PC-9 (cell line): ENCODE measurements at places on chromosomes 13 and 19. TPM values are rescaled to one million over a fixed set of nuclear protein-coding genes. Genes with fewer than 3 reads are reported as not detected.

DNA sequence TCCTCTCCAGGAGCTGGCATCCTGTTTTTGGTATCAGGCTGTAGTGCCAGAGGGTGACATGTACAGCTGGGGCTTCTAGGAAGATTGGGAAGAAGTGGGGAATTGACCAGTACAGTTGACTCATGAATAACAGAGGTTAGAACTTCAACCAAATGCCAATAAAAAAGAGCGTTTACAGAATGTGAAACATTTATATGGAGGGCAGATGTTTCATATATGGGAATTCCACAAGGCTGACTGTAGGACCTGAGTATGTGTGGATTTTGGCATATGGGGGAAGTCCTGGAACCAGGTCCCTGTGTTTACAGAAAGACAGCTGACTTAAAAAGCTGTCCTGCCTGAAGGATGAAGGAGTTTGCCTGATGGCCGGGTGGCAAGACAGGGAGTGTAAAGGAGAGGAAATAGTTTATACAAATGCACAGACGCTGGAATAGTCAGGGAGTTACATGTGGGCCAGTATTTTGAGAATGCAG lies 5.2 kb downstream of the CHAMP1 start:
- no peak for DNase-seq

Gene KBTBD7
- 3.9 and 4.1 TPM in 2 replicates for total RNA-seq

GRCh38 chr13:95931300-95932025 lies 121.7 kb downstream of the UGGT2 start:
- DNase-seq = no peak

Gene SYDE1
- total RNA-seq = 2.7 and 4.1 TPM in 2 replicates

- peak; percentile 44 for DNase-seq
Observed at GRCh38 chr19:37763488-37763887, 15.9 kb downstream of the ZNF573 start.

Gene GIPR
- total RNA-seq = 5.8 and 6.7 TPM in 2 replicates

DNA sequence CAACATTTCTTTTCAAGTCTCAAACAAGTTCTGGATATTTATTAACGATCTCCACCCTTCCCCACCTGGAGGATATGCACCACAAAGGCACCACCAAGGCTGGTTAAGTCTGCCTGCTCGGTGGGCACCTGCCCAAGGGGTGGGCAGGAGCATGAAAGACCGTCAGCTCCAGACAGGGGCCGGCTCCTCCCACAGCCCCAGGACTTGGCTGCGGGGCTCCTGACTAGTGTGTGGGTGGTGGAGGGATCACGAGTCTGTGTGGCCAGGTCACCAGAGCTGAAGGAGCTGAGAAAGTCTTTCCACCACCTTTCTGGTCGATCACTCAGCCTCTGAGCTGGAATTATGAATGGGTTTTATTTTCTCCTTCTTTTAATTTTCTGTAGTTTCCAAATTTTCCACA lies 7.8 kb downstream of the SLC7A1 start:
- DNase-seq = no peak

Gene FFAR1
- 0.23 and 0.44 TPM in 2 replicates for total RNA-seq

- DNase-seq = no peak
Observed at GRCh38 chr13:96243376-96243775, 153.5 kb downstream of the HS6ST3 start.

Gene LGI4
- total RNA-seq = 1.2 and 1.3 TPM in 2 replicates

Gene CAPN12
- total RNA-seq = 38.4 and 43.9 TPM in 2 replicates

DNA sequence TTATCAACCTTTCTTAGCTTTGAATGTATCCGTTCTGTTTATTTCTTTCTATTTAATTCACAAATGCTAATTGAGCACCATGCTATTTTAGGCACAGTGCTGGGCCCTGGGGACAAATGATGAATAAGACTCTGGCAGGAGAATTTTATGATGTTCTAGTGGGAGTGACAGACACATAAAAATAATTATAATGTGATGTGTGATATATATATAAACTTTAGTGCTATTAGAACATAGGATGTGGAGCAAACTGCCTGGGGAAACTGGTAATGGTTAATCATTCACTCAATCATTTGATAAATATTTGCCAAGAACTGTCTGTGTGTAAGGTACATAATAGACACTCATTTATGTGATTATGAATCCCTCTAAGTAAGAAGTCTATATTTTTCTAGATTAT lies 50.7 kb upstream of the FRY start:
- no peak for DNase-seq

DNA sequence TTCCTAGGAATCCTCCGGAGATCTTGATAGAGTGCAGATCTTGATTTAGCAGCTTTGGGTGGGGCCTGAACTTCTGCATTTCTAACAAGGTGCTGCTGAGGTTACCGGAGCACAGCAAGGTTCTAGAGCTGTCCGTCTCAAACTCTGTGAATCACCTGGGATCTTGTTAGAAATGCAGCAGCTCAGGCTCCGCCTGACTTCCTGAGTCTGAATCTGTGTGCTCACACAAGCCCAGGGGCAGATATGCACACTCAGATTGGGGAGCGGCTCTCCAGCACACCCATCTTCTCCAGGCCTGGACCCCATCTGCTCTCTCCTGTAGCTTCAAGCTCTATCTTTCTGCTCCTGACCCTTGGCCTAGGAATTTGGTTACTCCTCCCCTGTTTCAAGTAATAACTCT lies 3.5 kb upstream of the TEX26 start:
- no peak for DNase-seq

GRCh38 chr13:93151277-93151676 lies 75.3 kb upstream of the GPC6 start:
- no peak for DNase-seq

- DNase-seq = no peak
Observed at GRCh38 chr13:75440100-75440499, 41.9 kb downstream of the TBC1D4 start.

DNA sequence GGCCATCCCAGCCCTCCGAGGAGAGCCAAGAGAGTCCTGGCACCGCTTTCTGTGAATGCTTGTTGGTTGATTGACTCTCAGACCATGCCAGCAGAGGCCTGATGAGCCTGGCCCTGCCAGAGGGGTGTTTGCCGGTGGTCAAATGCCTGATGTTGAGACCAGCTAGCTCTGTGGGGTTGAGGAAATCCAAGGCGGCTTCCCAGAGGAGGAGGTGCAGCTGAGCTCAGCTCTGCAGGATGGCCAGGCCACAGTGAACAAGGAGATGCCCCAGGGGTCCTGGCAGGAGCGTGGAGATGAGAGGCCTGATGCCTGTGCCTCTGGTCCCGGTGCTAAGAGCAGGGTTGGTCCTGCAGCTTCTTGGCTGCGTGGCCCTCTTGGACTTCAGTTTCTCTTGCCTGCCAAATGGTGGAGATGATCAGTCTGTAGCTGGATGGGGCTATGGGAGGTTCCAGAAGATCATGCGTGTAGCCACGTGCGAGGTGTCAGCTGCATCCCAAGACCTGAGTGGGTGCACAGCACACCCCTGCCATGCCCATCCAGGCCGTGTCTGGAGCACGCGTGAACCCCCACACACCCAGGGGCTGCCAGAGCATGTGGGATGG lies 16.8 kb downstream of the NFIC start:
- DNase-seq = no peak

GRCh38 chr13:20495087-20496023 lies 30.3 kb downstream of the CRYL1 start:
- peak; percentile 69 for DNase-seq

Gene ZNF490
- 7.5 and 8.9 TPM in 2 replicates for total RNA-seq

GRCh38 chr19:5445561-5446055 lies 9.6 kb upstream of the ZNRF4 start:
- DNase-seq = no peak

DNA sequence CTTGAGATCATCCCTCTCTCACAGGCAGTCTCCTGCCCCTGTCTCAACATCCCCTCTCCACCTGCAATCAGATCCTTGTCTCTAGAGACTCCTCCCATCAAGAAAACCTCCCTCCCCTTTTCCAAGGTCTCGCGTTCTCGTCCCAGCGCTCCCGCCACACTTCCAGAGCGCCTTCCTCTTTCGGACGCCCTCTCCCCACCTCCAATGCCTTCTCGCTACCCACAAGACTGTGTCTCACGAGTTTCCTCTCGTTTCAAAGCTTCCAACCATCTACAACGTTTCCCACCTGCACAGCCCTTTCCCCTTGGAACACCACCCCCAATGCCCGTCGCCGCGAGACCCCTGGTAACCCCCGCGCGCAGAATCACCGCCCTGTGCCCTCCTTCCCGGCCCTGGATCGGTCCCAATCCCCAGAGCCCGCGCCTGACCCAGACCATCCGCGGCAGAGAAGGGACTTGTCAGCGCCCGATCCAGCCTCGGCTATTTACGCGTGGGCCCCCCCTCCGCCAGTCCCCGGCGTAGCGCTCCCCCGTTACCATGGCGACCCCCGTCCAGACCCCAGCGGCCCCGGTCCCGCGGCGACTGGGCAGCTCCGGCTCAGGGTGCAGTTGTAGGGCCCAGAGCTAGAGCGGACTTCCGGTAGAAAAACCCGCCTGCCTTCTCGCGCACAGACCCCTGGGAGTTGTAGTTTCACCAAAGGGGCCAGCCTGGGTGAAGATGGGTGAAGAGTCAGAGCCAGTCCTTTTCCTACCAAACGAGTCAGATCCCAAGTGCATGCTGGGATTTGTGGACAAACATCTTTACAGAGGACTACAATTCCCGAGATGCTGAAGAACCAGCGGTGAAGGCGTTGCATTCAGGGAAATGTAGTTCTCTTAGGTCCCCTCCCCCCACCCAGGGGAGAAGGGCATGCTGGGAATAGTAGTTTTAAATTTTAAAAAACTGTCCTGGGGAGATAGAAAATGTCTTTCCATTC lies at the start of gene AP2S1:
AP2S1 (minus strand) TSS at position 619 of the 976 bp plus-strand sequence; CDS start at position 539, 80 bp downstream.
- peak; percentile 95 for DNase-seq

DNA sequence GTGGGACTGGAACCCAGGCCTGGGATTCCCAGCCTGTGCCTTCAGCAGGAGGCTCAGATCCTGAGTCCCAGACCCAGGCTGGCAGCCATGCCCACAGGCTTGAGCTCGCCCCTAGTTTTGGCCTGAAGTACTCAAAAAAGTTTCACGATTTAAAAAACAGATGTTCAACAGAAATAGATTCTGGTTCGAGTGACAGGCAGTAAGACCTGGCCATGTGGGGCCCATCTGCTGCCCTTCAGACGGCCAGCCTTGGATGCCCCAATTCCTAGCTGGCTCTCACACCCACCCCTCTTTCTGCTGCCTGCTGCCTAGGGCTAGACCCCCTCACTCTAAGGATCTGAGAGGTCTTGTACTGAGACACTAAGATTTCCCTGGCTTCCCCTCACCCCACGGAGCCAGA lies 2.8 kb upstream of the DMPK start:
- DNase-seq = no peak

Gene MKNK2
- total RNA-seq = 132 and 166 TPM in 2 replicates
